ENCODE measurements at places on chromosomes 5 and 9. TPM values are rescaled to one million over a fixed set of nuclear protein-coding genes. Genes with fewer than 3 reads are reported as not detected.

ACOT12 gene
- not detected for total RNA-seq

DAB2IP gene
- 0.02 TPM for total RNA-seq

PCDHB14 gene
- total RNA-seq: not detected

AHRR gene
- 20.5 TPM for total RNA-seq

PCDHB8 gene
- not detected for total RNA-seq

LAMC3 gene
- total RNA-seq: 0.40 TPM

GRCh38 chr5:169893571-169893970 lies 86.7 kb downstream of the INSYN2B start:
- DNase-seq: no peak

DNA sequence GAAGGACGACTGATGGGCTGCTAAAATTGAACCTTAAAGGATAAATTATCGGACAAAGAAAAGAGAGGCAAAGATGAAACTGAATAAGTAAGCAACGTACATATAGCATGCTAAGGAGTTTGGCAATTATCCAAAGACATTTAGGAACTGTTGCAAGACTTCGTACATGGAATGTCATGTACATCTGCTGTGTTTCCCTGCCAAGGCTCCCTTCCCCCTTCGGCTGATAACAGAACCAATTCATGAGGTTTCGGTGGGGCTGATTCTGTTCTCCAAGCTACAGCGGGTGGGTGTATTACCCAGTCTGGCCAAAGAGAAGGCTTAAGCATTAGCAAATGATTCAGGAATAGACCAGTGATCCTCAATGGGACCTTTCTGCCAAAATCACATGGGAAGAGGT lies 190.9 kb upstream of the FREM1 start:
- no peak for DNase-seq

DNA sequence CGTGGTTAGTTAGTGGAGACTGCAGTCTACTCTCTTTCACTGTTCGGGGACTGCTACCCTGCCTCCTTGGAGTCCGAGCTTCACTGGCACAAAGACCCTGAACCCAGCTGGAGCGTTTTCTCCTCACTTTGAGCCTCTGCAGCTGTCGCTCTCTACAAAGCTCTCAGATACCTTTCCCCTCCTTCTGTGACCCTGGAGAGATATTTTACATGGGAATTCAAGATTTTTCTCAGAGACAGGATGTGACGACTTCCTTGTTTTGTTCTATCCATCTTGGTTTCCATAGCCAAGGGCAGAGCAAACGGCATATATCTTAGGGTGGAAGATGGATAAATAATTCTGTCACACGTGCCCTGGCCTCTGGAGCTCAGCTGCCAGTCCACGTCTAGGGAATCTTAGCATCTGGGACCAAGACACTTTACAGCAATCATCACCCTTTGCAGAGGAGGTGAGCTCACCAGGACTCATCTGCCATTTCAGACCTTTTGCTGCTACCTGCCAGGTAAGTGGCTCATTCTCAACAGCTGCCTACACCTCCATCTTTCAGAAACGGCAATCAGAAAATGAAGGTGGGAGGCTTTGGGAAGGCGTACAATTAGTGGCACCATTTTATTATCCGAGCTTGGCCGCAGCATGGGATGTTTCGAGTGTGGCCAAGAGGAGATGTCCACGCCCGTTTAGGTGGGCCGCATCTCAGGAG lies at the start of gene BTNL9:
BTNL9 (plus strand) TSS at position 336 of the 700 bp plus-strand sequence. CDS start 5,224 bp downstream, outside the sequence.
- DNase-seq: no peak

GRCh38 chr9:84673806-84674205 lies 4.3 kb downstream of the NTRK2 start:
- no peak for DNase-seq

GRCh38 chr9:86454701-86455615 lies 100.7 kb upstream of the TUT7 start:
- DNase-seq: no peak

DNA sequence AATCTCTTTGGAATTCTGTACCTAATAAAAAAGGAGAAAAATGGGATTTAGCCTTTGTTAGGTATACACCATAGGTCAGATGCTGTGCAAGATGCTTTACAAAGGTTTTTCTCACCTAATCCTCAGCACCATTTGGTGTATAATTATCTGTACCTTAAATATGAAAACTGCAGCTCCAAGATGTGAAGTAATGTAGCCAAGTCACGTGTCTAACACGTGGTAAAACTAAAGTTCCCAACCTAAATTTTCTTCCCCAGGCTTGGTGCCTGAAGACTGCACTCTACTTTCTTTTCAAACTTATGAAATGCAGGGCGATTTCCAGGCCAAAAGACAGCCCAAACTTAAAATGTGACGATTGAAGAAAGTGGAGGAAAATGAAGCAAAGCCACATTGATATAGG lies 125.8 kb downstream of the CDH6 start:
- DNase-seq: no peak

DNA sequence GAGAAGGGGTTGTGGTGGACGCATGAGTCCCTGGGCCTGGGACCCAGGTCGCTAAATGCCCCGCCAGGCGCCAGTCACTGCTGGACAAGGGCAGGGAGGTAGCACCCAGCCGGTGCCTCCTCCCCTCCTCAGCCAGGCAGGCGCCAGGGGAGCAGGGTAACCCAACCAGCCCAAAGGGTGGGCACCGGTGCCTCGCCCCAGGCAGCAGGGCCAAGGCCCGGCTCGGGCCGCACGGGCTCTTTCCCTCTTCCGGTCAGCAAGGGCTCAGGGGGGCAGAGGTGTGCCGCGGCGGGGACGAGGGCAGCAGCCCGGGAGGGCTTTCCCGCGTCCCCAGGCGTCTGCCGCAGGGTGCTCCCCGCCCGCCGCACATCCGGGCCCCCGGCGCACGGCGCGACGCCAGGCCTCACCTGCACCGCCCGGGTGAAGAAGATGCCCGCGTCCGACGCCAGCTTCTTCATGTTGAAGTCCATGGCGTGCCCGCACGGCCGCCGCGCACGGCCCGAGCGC lies 393 bp downstream of the SH3GLB2 start:
- DNase-seq: peak; percentile 82

DNA sequence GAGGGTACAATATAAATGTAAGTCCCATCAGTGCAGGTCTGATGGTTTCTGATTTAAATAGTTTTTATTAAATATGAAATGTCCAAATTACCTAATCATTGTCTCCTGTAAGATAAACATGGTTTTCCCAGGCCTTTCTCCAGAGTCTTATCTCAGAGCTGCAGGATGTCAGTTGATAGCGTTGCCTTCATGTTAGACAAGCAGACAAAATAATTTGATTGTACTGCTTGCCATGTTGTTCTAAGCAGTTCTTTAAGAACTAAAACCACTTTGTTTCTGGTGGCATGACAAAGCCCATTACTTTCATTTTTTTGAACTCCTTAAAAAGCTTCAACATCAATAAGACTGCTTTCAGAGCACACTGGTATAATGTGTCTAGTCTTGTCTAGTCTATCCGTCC lies 1073.5 kb downstream of the MAT2B start:
- DNase-seq: no peak

DNA sequence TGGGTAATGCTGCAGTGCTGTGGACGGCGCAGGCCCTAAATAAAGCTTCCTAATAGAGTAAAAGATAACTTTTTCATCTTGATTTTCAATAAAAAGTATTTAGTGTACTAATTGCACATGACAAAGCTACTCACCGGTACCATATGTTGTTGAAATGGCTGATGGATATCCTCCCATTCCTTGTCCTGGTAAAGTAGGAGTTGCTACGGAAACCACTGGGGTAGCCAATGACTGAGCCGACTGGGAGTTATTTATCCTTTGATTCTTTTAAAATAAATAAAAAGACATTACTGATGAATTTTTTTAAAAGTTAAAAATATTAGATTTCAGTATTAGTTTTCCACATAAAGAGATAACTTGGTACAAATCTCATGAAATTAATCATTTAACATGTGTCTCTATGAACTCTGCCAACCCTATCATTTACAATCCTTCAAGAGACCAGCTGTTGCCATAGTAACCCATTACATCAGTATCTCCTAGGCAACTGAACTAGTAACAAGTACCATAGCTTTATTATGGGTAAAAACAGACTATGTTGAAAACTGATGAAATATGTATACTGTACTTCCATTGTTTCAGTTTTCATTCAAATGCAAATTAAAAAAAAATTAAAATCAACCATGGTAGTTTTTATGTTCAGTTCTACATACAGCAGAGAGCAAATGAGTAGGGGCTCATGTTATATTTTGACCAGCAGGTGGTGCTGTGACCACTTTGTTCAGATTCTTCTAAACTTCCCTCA lies 153.7 kb downstream of the MEF2C start:
- peak; percentile 71 for DNase-seq

- DNase-seq: no peak
Measured at GRCh38 chr9:109775516-109775915, 4.5 kb upstream of the PALM2AKAP2 start.

DNA sequence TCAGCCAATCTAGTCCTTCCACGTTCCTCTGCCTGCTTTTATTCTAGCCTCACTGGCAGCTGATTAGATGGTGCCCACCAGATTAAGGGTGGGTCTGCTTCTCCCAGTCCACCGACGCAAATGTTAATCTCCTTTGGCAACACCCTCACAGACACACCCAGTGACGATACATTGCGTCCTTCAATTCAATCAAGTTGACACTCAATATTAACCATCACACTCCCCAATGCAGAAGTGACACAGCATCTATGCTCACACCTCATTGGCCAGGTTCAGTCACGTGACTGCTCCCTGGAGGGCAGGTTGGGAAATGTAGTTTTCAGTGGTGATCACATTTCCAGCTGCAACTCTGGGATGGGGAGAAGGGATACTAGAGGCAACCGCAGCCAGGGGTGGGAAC lies 13.0 kb downstream of the SUSD3 start:
- DNase-seq: peak; percentile 54

- DNase-seq: no peak
Measured at GRCh38 chr5:148554621-148555020, 99.7 kb downstream of the HTR4 start.

DNA sequence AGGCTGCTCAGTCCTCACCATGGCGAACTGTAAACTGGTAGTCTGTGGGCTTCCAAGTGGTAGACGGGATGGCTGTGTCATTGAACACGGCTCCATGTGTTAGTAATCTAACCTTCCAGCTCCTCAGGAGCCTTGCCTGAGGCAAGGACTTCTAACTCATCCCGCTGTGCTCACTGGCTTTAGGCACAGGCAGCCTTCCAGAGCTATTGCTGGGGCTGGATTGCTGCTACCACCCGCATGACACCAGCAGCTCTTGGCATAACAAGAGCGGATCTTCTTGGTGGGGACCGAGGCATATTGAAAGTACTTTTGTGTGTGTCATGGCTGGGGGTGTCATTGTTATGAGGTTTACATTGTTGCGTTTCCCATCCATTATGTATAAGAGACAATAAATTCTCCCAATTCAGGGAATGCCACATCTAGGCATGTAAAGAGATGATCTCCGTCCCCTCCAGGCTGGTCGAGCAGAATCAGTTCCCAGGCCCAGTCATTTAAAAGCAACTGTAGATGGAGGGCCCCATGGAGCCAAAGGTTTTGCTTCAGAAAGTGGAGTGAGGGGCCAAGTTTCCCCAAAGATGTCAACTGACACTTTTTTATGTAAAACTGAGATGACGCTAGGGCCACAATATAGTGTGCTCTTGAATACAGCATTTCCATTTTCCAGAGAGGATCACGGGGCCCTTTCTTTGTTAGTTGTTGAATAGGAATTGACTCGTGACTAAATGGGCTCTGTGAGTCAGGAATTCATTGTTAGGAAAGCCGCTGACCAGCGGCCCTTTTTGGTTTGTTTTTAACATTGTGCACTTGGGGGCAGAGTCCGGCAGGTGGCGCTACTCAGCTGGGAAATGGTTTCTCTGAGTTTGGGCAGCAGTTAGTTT lies 759.5 kb downstream of the TAF11L14 start:
- peak; percentile 70 for DNase-seq
